ENCODE measurements at places on chromosomes 5 and 9. TPM values are rescaled to one million over a fixed set of nuclear protein-coding genes. Genes with fewer than 3 reads are reported as not detected.

- H3K27ac ChIP-seq = no peak overlapping the region
- DNase-seq = no peak
- H3K4me3 ChIP-seq = no peak overlapping the region
- no peaks in the 10 kb centered on the region for H3K36me3 ChIP-seq
Measured at GRCh38 chr5:14615365-14615764, 33.8 kb downstream of the OTULINL start.

- H3K36me3 ChIP-seq = peaks cover 32% of the 10 kb centered on the region
- H3K4me3 ChIP-seq = no peak overlapping the region
- H3K4me1 ChIP-seq = no peaks in the 10 kb centered on the region
- H3K27me3 ChIP-seq = no peaks in the 10 kb centered on the region
Measured at GRCh38 chr9:136720251-136720897, 8.0 kb downstream of the DIPK1B start.

DNA sequence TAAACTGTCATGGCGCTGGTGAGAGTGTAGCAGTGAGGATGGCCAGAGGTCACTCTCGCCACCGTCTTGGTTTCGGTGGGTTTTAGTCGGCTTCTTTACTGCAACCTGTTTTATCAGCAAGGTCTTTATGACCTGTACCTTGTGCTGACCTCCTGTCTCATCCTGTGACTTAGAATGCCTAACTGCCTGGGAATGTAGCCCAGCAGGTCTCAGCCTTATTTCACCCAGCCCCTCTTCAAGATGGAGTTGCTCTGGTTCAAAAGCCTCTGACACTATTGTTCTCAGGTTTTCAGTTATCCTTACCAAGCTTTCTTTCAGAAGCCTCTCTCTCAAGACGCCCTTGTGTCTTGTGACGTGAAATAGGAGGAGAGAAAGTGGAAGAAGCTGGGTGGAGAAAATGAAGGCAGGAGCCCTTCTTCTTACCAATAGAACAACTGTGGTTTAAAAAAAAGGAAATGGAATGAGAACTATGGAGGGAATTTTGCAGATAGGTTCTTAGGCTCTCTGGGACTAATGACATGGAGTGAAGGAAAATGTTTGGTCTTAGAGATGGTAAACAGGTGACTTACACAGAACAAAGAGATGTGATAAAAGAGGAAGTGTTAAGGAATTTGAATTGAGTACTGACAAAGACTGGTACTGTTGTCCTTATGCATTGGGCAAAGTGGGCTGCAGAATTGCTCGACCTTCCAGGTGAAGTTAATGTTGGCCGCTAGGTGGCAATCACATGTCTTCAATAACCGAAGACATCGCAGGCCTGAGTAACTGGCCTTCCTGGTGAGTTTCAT lies 133.3 kb upstream of the RAI14 start:
- no peaks in the 10 kb centered on the region for H3K4me1 ChIP-seq
- no peak overlapping the region for H3K27ac ChIP-seq
- no peaks in the 10 kb centered on the region for H3K27me3 ChIP-seq
- H3K4me3 ChIP-seq = no peak overlapping the region

DNA sequence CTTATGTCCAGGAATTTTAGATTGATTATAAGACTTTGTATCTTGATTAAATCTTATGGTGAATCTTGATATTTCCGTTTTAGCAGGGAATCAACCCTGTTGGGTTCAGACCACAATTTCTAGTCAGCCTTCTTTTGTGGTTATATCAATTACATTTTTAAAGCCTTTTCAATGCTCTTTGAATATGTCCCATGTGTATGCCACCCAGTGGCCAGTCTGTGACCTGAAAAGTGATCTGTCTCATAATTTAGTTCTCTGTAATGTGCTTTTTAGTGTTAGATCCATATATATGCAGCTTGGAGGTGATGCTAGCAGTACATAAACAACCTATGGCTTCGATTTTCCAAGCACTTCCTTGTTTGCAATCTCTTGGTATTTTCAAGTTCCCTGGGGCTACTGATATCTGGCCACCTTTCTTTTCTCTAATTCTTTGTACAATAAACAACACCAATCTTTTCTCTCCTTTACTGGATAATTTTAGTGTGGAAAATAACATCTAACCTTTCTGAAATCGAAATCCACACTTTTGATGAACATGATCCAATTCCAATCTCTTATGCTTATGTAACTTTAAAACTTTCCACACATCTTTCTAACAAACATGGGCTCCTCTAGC lies 28.8 kb downstream of the PDE8B start:
- peak; percentile 40 for DNase-seq
- no peak overlapping the region for H3K4me3 ChIP-seq
- no peaks in the 10 kb centered on the region for H3K4me1 ChIP-seq
- H3K36me3 ChIP-seq = no peaks in the 10 kb centered on the region

DNA sequence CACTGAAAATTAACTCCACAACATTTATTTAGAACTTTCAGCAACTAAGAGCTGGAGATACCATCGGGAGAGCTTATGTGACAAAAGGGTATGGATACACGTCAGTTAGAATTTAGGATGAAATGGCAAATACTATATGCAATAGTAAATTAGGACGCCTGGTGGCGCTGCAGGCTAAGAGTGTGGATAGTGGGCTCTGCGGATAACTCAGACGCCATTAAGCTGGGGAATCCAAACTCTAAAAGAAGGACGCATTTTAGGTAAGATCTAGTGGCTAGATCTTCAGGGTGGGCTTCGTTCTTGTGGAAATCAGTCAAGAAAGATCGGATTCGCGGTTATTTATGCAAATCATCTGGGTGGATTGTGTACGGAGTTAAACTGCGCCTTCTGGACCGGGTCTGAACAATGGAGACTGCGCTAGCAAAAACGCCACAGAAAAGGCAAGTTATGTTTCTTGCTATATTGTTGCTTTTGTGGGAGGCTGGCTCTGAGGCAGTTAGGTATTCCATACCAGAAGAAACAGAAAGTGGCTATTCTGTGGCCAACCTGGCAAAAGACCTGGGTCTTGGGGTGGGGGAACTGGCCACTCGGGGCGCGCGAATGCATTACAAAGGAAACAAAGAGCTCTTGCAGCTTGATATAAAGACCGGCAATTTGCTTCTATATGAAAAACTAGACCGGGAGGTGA lies at the start of gene PCDHB5:
Gene PCDHB5, plus strand, starts transcription at position 177 of the 688 bp plus-strand sequence. Its CDS starts 229 bp downstream, at position 406.
- no peaks in the 10 kb centered on the region for H3K36me3 ChIP-seq
- no peaks in the 10 kb centered on the region for H3K27me3 ChIP-seq
- H3K4me3 ChIP-seq = no peak within 1 kb of the TSS
- H3K27ac ChIP-seq = no peak within 1 kb of the TSS
- no peaks in the 10 kb centered on the region for H3K4me1 ChIP-seq
- DNase-seq = peak; percentile 26

DNA sequence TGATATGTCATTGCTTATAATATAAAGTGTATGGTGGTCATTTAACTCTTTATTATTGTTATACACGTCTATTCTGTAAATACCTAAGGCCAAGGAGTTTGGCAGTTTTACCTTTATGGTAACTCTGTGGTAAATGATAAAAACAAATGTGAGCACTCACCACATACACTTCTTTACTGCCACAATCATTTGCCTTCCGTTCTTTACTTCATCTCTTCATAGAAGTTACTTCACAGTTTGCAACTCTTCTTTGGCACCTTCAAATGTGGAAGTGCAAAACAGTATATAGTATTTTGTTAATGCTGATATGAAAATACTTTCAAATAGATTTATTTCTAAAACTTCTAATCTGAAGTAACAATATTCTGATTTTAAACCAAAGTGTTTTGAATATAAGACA lies 4.4 kb upstream of the MEF2C start:
- no peaks in the 10 kb centered on the region for H3K27me3 ChIP-seq
- H3K36me3 ChIP-seq = no peaks in the 10 kb centered on the region
- no peak for DNase-seq
- H3K4me3 ChIP-seq = no peak overlapping the region
- peaks cover 43% of the 10 kb centered on the region for H3K4me1 ChIP-seq
- H3K27ac ChIP-seq = no peak overlapping the region

DNA sequence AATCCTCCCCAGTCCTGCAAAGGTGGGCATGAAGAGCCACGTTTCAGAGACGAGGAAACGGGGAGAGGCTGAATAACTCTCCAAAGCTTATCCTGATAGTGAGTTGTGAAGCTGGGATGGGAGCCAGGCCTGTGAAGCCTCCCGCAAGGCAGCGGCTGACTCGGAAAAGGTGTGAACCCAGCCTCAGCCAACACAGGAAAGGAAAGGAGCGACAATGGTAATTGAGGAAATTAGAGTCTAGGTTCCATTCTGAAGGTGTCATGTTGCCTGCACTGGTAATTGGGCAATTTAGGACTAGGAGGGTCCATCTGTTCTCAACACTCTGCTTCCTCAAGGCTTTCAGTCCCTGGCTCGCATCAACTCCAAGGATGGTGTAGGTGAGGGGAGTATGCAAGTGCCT lies 83.4 kb downstream of the LIFR start:
- no peak for DNase-seq
- H3K4me1 ChIP-seq = no peaks in the 10 kb centered on the region
- H3K27me3 ChIP-seq = no peaks in the 10 kb centered on the region

DNA sequence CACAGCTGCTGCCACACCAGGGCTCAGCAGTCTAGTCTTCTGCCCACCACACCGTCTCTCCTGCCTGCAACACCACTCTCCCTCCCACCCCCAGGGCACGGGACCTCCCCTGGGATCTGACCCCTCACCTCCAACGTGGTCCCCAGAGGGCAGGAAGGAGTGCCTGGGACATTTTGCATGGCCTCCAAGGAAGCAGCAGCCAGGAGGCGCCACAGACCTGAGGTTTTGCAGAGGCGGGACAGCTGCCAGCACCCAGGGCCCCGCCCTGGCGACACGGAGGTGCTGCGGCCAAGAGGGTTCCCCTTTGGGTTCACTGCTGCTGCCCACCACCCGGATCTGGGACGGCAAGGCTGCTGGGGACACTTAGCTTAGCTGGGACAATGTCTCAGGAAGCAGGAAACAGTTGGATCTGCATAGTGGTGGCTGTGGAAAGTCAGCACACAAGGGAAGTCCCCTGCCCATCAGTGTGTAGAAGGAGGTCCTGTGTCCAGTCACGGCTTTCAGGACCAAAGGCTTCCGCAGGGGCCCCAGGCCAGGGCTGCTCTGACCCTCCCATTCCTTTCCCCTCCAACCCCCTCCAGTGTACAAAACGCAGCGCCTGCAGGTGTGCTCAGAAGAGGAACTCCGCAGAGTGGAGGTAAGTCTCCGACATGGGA lies 13.8 kb downstream of the PROP1 start:
- H3K4me1 ChIP-seq = no peaks in the 10 kb centered on the region
- no peak for DNase-seq
- peaks cover 36% of the 10 kb centered on the region for H3K27me3 ChIP-seq
- H3K4me3 ChIP-seq = no peak overlapping the region
- H3K27ac ChIP-seq = no peak overlapping the region
- H3K36me3 ChIP-seq = no peaks in the 10 kb centered on the region

DNA sequence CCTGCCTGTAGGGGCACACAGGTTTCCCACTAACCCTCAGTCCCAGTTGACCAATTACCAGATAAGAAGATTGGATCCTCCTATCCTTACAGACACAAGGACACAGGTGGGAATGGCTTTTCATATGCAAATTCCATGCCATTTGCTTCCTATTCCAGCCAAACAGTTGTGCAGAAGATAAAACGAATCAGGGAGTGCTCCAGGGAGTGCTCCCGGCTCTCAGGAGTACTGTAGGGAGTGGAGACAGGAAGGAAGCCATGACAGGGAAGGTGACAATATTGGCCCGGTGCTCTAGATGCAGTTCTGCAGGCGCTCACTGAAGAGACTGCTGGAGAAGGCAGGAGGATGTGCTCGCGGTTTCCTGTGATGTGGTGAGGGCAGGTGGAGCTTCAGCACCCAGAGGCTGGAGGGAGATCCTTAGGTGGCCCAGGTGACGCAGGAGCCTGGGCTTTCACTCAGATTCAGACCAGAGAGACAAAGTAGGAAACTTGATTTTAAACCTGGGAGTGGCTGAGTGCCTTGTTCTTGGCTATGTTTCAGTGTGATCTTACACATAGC lies 260.0 kb downstream of the AUH start:
- no peaks in the 10 kb centered on the region for H3K36me3 ChIP-seq
- H3K4me3 ChIP-seq = no peak overlapping the region
- H3K27ac ChIP-seq = no peak overlapping the region
- no peaks in the 10 kb centered on the region for H3K4me1 ChIP-seq

GRCh38 chr5:81768935-81769452 lies 18.1 kb upstream of the SSBP2 start:
- no peaks in the 10 kb centered on the region for H3K27me3 ChIP-seq
- DNase-seq = no peak
- H3K36me3 ChIP-seq = no peaks in the 10 kb centered on the region
- no peaks in the 10 kb centered on the region for H3K4me1 ChIP-seq
- H3K27ac ChIP-seq = no peak overlapping the region

- H3K4me3 ChIP-seq = no peak overlapping the region
- H3K36me3 ChIP-seq = no peaks in the 10 kb centered on the region
- no peak overlapping the region for H3K27ac ChIP-seq
Measured at GRCh38 chr9:127541865-127542264, 70.2 kb upstream of the STXBP1 start.

- no peaks in the 10 kb centered on the region for H3K4me1 ChIP-seq
- H3K27ac ChIP-seq = no peak overlapping the region
- H3K4me3 ChIP-seq = no peak overlapping the region
- no peak for DNase-seq
Measured at GRCh38 chr9:119304555-119304954, 64.7 kb downstream of the BRINP1 start.

GRCh38 chr5:164375051-164375450 lies 869.6 kb downstream of the MAT2B start:
- H3K36me3 ChIP-seq = no peaks in the 10 kb centered on the region
- no peak for DNase-seq
- no peak overlapping the region for H3K4me3 ChIP-seq
- no peaks in the 10 kb centered on the region for H3K27me3 ChIP-seq

The HRCT1 gene
- 0.35 TPM for total RNA-seq

- no peaks in the 10 kb centered on the region for H3K4me1 ChIP-seq
- no peak overlapping the region for H3K4me3 ChIP-seq
- no peak for DNase-seq
- H3K27ac ChIP-seq = peak overlapping the region; percentile 75
Measured at GRCh38 chr9:91395106-91395552, 28.5 kb downstream of the NFIL3 start.

The MSMP gene
- not detected for total RNA-seq

- no peaks in the 10 kb centered on the region for H3K36me3 ChIP-seq
- no peaks in the 10 kb centered on the region for H3K27me3 ChIP-seq
- no peak overlapping the region for H3K27ac ChIP-seq
- no peak for DNase-seq
- H3K4me1 ChIP-seq = no peaks in the 10 kb centered on the region
Measured at GRCh38 chr5:96293966-96294883, 138.8 kb downstream of the PCSK1 start.

GRCh38 chr9:76534026-76534425 lies 75.0 kb downstream of the GCNT1 start:
- no peak overlapping the region for H3K27ac ChIP-seq
- no peaks in the 10 kb centered on the region for H3K4me1 ChIP-seq
- no peak for DNase-seq
- H3K27me3 ChIP-seq = no peaks in the 10 kb centered on the region
- no peaks in the 10 kb centered on the region for H3K36me3 ChIP-seq
